ENCODE measurements at places on chromosomes 16 and 17.
A peak's percentile ranks its signal among the peaks of the same experiment; 100 is the strongest.

DNA sequence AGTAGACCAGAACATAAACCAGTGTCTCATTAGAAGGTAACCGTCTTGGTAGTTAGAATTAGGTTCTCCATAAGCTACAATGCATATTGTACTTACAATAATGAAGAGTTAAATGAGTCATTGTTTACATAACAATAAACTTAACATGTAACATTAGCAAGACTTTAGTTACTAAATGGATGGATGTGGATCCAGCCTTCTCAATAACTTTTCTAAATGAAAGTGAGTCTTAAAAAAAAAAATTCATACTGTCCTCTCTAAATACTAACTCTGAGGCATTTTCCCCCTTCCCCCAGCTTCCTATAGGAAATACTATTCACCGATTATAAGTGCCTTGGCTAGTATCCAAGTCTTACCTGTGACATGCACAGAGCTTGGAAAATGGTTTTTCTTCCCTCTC is 155.3 kb downstream of the CYB561 start:
- no peak for DNase-seq

DNA sequence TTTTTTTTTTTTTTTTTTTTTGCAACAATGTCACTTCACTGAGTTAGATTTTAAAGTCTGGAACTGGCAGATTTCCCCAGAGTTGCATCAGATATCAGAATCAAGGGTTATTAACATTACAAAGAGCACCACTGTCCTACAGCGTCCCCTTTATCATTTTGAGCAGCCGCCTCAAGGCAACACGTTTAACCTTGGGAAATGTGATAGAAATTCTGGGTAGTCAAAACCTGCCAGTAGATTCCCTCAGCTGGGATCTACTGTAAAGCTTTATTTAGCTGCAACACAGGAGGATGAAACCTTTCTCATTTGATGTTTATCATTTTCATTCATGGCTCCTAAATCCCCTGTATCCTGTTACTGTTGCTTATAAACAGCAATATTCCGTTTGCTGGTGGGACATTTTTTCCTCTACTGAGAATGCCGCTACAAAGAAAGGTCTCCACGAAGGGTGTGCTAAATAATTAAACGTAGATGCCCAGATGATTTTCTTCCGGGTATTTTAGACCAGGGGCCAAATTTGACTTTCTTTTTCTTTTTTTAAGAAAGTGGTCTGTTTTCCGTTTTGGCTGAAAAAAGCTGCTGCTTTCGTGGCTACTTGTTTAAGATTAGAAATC is 436.1 kb upstream of the GOT2 start:
- no peak for DNase-seq

DNA sequence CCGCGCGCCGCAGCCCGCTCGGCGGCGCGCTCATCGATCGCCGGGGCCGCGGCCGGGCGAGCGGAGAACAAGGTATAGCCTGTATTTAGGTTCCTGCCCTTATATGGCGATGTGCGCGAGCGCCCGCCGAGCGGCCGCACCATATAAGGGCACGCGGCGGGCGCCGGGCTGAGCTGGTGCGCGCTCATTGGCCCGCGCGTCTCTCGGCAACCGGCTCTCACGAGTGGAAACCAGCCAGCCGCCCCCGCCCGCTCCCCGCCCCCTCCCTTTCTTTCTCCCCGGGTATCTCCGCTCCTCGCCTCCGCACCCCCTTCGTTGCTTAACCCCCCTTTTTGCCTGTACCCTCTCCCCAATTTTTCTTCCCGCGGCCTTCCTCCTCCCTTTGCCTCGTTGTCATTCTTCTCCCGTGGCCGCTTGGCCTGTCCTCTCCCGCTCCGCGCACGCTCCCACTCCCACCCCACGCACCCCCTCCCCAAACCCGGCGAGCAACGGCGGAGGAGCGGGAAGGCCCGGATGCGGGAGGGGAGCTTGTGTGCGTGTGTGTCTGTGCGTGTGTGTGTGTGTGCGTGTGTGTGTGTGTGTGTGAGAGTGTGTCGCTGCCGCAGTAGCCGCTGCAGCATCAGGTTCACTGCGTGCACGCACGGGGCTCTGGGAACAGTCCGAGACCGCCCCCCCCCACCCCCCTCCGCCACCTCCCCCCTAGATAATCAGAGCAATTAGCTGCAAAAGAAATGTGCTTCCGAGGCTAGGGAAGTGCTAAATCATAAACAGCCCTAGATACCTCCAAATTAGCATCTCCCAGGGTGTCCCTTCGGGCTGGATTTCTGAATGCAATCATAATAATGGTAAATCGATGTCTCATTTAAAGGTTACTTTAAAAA is 13.5 kb upstream of the CBX8 start:
- peak; percentile 94 for DNase-seq

DNA sequence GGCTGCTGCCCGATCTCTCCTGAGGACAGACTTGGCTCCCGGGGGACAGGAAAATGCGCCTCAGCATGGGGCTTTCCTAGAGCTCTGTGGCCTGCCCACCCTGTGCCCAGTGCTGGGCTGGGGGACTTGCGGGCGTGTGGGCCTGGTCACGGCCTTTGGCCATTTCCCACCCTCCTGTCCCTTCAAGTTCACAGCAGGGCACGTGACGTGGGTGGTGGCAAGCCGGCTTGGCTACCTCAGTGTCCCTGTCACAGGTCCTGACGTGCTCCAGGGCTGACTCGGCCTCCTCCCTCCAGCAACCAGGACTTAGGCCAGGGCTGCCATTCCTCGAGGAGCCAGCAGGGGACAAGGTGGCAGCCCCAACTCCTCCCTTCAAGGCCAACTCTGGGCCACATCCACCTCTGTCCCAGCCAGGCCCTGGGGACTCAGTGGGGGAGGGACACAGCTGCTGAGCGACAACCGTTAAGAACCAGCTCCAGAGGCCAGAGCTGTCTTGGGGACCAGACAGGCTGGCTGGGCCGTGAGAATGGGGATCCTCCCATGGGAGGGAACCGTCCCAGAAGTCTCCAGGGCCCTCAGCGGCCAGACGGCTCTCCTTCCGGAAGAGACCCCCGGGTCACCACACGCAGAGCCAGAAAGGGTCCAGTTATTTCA is 981 bp upstream of the UNC13D start:
- peak; percentile 94 for DNase-seq

DNA sequence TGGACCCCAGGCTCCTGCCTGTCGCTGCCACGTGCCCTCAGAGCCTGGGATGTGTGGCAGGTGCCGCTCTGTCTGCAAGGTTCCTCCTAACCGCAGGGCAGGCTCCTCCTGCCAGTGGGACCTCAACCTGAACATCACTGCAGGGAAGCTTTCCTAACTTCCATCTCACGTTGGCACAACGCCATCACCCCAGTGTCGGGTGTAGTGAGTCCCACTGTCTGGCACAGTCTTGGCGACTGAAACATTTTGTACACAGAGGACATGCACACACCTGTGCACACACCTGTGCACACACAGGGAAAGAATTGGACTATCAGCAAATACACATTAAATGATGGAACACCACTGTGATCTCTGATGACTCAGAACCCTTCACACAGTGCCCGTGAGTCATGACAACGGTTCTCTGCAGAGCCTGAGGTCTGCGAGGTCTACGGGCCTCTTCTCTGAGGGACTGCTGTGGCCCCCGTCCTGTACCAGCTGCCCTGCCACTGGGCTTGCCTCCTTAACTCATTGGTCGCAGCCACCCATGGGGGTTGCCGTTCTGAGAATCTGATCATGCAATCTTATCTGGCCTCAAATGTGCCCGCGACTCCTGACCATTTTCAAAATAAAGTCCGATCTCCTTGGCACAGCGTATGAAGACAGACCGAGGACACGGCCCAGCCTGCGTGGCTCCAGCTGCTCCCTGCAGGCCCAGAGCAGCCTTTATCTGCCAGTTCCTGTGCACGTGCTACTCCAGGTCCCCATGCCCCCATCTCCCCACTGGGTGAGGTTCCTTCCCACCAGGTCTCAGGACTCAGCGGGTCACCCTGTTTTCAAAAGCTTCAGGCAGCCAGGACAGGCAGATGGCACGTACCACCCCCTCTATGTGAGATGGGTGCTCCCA is 7.6 kb downstream of the CCDC57 start:
- peak; percentile 63 for DNase-seq

GRCh38 chr16:11743308-11744074 is 834 bp upstream of the TXNDC11 start:
- no peak for DNase-seq

- DNase-seq: peak; percentile 87
Observed at GRCh38 chr17:57130708-57131461, 45.8 kb downstream of the AKAP1 start.

DNA sequence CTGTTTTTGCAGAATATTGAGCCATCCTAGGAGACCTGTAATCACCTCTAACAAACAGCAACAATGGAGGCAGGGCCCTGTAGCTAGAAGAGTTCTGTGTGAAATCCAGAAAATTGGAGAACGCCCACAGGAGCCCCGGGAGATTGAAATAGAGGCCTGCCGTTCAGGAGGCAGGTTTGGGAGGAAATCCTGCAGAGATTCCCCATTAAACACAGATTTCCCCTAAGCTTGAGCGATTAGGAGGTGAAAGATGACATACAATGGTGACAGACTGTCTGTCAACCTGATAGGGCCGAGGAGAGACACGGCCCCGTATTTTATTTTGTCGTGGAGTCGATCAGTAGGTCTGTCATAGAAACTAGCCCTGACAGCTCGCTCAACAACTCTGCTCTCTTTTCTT is 18.2 kb downstream of the CDK5RAP3 start:
- DNase-seq: no peak

GRCh38 chr17:37820995-37821713 is 76.3 kb upstream of the HNF1B start:
- no peak for DNase-seq

DNA sequence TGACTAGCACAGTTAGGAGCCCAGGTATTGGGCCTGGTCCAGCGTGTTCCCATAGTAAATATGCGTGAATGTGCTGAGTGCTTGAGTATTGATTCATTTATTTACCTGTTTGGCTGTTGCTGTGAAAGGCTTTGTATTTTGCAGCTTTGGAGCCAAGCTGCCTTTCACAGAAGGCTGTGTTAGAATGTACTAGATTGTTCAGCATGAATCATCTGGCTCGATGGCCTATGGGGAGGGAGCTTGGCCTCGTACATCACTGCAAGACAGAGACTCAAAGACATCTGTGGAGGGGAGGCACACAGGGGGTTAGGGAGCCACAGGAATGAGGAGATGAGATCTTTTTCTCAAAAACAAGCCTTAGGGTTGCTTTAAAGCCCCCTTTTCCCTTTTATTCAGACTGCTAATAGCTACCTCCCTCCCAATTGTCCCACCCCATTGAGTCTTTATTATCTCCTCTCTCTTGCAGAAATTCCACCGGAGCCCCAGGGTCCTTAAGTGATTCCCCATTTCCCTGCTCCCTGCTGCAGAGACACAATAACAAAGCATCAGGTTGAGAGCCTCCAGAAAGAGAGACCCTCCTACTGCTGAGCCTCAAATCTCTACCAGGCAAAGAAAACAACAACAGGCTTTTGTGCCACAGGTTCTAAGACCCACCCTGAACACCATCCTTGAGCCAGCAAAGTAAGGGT is 307.2 kb downstream of the ABCC12 start:
- DNase-seq: no peak

DNA sequence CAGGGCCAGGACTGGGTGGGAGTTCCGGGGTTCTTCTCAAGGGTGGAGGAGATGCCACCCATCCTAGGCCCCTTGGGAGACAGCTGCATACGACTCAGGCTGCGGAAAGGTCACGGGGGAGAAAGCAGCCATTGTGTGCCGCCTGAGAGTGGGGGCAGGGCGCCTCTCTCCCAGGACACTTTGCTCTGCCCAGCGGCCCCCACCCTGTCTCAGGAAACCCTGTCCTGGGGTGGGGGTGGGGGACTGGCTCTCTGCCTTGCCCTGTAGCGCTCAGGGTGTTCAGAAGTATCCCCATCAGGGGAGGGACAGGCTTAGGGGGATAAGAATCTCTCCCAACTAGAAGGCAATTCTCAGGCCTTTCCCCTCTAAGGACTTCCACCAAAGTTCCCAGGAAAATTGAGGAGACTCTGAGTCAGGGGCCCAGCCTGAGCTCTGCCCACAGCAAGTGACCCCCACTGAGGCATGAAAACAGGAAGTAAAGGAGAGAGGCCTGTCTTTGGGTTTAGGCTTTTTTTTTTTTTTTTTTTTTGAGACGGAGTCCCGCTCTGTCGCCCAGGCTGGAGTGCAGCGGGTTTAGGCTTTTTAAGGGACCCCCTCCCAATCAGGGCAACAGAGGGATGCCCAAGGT is 4.9 kb downstream of the GIT1 start:
- DNase-seq: no peak

DNA sequence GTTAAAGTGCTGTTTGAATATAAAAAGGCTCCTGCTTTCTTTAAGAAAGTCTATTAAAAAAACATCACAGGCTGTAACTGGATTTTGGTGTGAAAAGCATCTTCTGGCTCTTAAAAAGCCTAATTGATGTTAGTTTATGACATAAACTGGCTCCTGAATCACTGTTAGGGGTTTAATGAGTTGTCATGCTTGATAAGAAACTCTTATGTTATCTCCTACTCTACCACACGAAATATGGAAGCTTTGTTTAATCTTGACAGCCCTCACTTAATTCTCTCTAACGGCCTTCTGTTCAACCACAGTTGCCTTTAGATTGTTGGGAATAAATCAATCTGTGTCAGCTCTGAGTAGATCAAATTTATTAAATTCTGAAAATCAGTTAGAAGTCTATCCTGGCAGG is 51.5 kb downstream of the CPPED1 start:
- DNase-seq: no peak

GRCh38 chr17:16512011-16512410 is 20.0 kb upstream of the LRRC75A start:
- DNase-seq: no peak

DNA sequence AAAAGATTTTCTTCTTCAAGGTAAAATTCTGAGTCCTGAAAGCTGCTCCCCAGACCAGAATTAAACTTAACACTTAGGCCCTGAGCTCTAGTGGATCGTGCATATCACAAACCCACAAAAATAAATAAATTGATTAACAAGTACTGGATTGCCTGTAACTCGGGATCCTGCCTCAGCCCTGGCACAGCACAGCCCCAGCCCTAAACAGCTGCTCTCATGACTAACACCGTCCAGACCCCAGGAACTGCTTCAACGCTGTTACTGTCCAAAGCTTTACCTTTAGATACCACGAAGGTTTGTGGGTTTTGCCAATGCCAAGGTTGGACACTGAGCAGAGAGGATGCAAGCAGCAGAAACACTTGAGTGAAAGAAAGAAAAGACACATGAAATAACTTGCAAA is 172.5 kb downstream of the COPRS start:
- DNase-seq: no peak

DNA sequence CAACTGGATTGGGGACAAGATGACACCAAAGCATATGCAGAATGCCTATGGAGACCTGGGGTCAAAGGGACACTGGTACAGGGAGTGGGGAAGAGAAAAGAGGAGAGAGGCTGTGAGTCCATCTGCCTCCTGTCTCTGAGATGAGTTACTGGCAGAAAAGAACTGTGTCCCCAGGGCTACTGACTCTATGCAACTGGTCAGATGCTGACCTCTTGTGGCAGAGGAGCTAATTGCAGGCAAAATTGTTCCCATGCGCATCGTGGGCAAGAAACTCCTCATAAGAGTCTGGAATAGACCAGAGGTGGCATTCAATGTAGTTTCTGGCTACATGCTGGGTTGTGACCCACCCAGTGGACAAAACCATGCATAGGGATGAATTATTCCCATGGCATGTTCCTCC is 26.1 kb upstream of the MLKL start:
- no peak for DNase-seq

- no peak for DNase-seq
Observed at GRCh38 chr17:4972752-4973151, 5.1 kb upstream of the SPAG7 start.

All from BE2C (cell line).